Mesenteric fat pad (tissue), 1 donor: ENCODE measurements at places on chromosomes 7 and 10. TPM values are rescaled to one million over a fixed set of nuclear protein-coding genes. Genes with fewer than 3 reads are reported as not detected.

The FAM25A gene
- not detected for total RNA-seq

The PAX4 gene
- total RNA-seq: not detected

The UBE2H gene
- total RNA-seq: 117 TPM

The ZPBP gene
- not detected for total RNA-seq

The TUBAL3 gene
- not detected for total RNA-seq

The LSM8 gene
- total RNA-seq: 25.8 TPM

The NPC1L1 gene
- 0.29 TPM for total RNA-seq

The OR2A5 gene
- not detected for total RNA-seq

The ABCA13 gene
- total RNA-seq: 0.67 TPM

The TRPV5 gene
- total RNA-seq: not detected

The C10orf62 gene
- not detected for total RNA-seq

The DENND2A gene
- total RNA-seq: 24.6 TPM

The CALCR gene
- total RNA-seq: 0.51 TPM

The FBXO24 gene
- total RNA-seq: not detected

The RAB19 gene
- total RNA-seq: not detected

The VKORC1L1 gene
- total RNA-seq: 147 TPM

The RELN gene
- total RNA-seq: 1.8 TPM

The ARPC1B gene
- total RNA-seq: 159 TPM

The LRGUK gene
- total RNA-seq: 0.87 TPM

The CALY gene
- not detected for total RNA-seq

The HYAL4 gene
- total RNA-seq: not detected
